ENCODE measurements at places on chromosomes 1 and 21.

GRCh38 chr1:214707306-214708087 lies 104.5 kb downstream of the CENPF start:
- no peak for DNase-seq

DNA sequence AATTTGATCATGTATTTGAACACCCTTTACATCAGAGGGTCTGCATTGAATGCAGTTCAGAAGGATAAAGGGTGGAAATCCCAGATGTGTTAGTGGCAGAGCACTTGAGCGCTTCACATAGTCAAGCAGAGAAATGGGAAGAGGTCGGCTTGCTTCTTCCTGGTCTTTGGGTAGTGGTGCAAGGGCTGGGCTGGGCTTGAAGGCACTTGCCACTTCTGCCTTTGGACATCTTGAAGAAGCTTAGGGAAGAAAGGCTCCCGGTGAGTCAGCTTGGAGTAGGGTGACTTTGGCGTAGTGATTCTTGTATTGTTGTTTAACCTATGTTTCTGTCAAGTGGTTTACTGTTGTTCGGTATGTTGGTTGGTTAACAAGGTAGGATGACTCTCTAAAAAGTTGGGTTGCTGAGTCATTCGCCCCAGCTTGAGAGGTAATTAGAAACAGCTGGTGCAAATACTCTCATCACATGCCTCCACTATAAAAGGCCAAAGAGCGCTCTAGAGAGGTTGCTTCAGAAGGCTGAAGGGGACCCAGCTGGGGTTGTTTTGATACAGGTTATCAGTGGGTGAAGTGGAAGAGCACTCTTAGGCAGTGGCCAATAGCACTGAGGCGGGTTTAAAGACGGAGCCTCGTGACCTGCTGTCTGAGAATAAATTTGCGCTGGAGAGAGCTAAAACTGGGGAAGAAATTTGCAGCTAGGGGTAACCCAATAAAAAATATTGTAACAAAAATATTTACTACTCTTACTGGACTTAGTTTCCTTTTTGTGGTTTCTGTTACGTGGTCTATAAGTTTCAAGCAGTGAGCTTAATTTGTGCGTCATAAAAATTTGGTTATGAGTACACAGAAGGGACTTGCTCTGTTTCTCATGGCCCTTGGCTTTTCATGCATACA lies 1.4 kb downstream of the BACH1 start:
- peak; percentile 2 for DNase-seq

DNA sequence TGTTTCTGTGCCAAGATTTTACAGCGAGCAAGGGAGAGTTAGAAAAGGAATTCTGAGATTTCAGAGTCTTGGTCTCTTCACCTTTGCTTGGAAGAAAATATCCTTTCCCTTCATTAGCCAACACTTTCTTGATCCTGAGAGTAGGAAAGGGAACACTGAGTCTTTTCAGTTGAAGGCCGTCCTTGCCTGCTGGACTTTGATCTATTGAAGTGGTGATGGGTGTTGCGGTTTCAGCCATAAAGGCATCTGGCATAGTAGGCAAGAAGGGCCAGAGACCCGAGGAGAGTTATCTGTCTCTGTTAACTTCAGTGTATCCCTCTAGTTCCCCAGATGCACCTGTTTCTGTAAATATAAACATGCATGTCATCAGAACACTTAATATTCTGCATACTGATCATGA lies 9.7 kb downstream of the SELE start:
- DNase-seq = no peak

DNA sequence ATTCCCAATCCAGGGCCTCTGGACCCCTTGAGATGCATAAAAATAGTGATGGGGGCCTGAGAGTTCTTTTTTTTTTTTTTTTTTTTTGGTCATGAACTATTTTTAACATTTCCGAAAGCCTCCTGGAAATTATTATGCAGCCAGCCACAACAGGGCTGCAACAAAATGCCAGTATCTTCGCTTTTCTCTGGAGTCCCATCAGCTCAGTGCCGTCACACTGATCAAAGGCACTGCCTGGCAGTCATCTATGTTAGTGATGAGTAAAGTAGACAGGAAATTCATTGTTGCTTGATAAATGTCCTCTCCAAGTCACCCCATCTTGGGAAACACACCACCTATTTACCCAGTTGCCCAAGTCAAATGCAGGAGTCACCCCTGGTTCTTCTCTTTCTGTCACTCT lies 15.2 kb upstream of the PEF1 start:
- no peak for DNase-seq

GRCh38 chr1:235391874-235392273 lies 24.6 kb downstream of the TBCE start:
- no peak for DNase-seq

- no peak for DNase-seq
Observed at GRCh38 chr1:211935448-211935970, 99.8 kb downstream of the INTS7 start.

GRCh38 chr1:93672069-93672468 lies 9.6 kb downstream of the BCAR3 start:
- DNase-seq = no peak

GRCh38 chr1:238404481-238404880 lies 513.8 kb upstream of the ZP4 start:
- no peak for DNase-seq

- no peak for DNase-seq
Observed at GRCh38 chr21:17667256-17667655, 54.6 kb upstream of the BTG3 start.

DNA sequence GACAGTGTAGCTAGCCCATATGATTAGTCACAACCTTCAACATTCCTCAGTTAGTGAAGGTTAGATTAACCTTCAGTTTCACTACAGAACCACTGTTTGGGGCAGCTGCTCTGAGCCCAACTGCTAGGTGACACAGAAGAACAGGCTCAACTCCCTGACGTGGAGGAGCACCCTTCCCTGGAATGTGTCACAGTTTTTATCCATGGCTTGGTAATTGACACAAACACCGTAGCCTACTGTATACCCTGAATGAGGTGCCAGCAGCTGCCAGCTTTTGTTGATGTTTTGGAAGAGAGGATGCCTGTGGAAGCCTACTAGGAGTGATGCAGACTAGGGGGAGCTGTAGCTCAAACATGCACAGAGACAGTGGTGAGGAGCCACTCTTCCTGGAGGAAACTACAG lies 56.6 kb upstream of the CR2 start:
- no peak for DNase-seq

DNA sequence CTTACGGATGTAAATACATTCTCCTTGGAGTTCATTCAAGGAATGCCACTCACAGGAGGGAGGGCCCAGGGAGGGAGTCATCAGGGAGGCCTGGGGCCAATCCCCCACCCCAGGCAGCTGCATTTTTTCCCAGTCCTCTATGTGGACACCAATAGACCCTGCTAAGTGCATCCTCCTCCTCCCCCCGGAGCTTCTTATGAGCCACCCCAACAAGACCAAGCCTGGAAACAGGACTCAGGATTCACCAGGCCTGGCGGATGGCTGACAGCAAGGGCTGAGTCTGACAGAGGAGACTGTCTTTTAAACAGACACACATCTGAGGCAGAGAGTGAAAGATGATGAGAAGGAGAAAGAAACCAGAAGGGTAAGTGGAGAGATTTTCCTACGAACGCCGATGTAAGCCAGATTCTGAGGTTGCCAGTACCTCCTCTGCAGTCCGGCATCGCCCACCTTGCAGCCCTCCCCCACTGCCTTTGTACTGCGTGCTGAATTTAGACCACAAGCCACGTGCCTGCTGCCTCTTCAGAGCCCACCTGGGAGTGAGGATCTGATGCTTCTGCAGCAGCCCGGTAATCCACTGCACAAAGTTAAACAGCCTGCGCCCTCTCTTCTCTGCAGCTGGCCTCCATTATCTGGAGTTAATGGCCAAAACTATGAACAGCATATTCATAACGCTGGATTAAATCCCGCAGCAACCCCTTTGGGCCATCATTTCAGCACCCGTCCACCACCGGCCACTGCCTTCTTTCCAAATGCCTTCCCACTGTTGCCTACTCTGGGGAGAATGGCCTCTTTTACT lies 17.6 kb upstream of the SFPQ start:
- DNase-seq = no peak

- DNase-seq = no peak
Observed at GRCh38 chr1:21317690-21318043, 27.4 kb upstream of the ECE1 start.

GRCh38 chr1:24126018-24126671 lies 14.2 kb upstream of the MYOM3 start:
- DNase-seq = no peak

- DNase-seq = no peak
Observed at GRCh38 chr1:154151311-154151710, 3.6 kb downstream of the NUP210L start.

GRCh38 chr1:206833801-206834200 lies 31.6 kb upstream of the IL20 start:
- DNase-seq = no peak

- DNase-seq = no peak
Observed at GRCh38 chr1:14514739-14515138, 83.7 kb upstream of the KAZN start.

GRCh38 chr1:116567790-116568661 lies 2.8 kb downstream of the CD58 start:
- no peak for DNase-seq

DNA sequence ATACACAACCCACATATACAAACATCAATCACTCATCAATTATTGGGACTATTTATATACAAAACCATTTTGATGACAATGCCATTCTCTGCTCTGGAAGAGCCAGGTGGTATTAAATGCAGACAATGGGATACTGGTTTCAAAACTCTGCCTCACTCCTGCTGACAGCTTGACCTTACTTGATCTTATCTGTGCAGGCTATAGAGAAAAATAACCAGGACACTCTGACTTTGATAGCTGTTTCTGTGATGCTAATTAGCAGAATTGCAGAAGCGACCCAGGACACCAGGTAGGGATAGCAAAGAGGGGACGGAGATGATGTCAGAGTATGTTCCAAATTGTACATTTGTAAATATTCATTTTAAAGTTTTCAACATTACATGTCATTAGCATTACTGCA lies 89.5 kb downstream of the OLFM3 start:
- no peak for DNase-seq

- DNase-seq = no peak
Observed at GRCh38 chr1:43883321-43883720, 50.3 kb upstream of the ARTN start.

- no peak for DNase-seq
Observed at GRCh38 chr1:98296681-98297080, 364.8 kb upstream of the SNX7 start.

GRCh38 chr1:198765416-198765815 lies 126.6 kb downstream of the PTPRC start:
- no peak for DNase-seq

- no peak for DNase-seq
Observed at GRCh38 chr1:66475940-66476339, 58.0 kb upstream of the SGIP1 start.

DNA sequence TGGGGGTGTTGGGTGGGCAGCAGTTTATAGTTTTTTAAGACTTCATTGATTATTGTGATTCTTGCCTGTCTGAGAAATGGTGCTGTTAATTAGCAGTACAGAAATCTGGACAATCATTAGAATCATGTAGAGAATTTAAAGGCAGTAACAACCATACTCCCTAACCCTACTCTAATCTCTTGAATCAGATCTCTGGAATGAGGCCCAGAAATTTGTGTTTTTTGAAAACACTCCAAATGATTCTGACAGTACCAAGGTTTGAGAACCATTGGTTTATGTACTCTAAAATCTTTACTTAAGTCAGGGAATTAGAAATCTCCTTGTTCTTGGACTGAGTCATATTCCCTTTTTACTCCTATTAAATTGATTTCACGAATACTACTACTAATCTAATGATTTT lies 24.0 kb downstream of the FNBP1L start:
- DNase-seq = no peak

DNA sequence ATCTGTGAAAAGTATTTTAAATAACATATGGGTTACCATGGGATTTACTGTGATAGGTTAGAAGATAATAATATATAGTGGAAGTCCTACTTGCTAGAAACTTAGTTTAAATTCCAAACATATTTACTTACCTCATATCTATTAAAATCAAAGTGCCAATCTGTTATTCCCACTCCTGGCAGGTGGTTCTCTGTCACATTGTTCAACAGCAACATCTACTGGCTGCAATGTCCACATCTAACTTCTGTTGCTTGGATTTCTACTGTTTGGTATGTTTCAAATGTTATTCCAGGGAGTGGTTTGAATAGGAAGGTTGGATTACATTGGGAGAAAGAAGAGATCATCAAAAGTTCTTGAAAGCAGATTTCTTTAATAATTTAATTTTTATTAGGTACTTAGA lies 122.5 kb upstream of the NCAM2 start:
- no peak for DNase-seq

GRCh38 chr1:210684466-210685294 lies 356.0 kb downstream of the HHAT start:
- no peak for DNase-seq

- DNase-seq = no peak
Observed at GRCh38 chr1:71587961-71588360, 507.1 kb upstream of the ZRANB2 start.

DNA sequence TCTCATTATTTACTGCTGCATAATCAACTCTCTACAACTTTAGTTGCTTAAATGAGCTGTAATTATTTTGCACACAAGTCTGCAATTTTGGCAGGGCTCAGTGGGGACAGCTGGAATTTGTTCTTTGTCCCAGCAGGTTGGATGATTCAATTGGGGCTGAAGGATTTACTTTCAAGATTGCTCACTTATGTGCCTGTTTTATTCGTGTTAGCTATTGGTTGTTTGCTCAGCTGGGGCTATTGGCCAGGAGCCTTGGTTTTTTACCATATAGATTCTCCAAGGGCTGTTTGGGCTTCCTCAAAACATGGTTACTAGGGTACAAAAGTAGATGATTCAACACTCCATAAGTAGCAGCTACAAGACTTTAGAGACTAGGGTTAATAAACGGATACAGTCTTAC lies 13.4 kb downstream of the OR10R2 start:
- DNase-seq = no peak

DNA sequence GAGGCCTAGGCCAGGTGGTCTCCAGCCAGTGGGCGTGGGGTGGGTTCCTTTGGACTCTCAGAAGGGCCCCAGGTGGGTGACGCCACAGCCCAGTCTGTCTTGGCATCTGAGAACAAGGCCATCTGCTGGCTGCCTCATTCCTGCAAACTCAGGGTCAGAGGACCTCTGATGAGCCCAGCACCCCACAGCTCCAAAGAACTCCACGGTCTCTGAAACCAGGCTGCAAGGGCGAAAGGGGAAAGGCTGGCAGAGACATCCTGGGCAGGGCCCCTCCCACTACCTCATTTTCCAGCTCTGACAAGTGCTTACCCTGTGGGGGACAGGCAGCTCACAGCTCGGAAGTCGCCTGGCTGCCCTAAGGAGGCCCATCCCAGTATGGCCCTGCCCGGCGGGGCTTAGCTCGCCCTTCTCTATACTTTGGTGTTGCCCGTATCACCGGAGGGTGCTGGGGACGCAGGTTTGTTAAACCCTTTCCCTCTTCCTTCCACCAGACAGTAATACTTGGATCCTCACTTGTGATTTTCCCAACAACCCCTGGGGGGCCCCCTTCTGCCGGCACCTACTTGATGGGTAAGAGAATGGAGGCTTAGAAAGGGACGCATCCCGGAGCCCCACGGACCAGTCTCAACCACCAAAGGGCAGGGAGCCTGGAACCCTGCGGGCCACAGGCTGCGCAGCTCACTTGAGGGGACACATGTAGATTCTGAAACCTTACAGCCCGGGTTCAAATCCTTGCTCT lies 10.9 kb upstream of the EDN2 start:
- DNase-seq = no peak

GRCh38 chr1:154270833-154271232 lies 1.6 kb upstream of the HAX1 start:
- no peak for DNase-seq

- DNase-seq = no peak
Observed at GRCh38 chr1:220788900-220789299, 2.2 kb downstream of the MTARC1 start.

GRCh38 chr1:53942127-53942957 lies 3.2 kb downstream of the IFT25 start:
- DNase-seq = no peak

Data from caudate nucleus (tissue), 63 donors.